ENCODE measurements at places on chromosomes 3 and 15.

DNA sequence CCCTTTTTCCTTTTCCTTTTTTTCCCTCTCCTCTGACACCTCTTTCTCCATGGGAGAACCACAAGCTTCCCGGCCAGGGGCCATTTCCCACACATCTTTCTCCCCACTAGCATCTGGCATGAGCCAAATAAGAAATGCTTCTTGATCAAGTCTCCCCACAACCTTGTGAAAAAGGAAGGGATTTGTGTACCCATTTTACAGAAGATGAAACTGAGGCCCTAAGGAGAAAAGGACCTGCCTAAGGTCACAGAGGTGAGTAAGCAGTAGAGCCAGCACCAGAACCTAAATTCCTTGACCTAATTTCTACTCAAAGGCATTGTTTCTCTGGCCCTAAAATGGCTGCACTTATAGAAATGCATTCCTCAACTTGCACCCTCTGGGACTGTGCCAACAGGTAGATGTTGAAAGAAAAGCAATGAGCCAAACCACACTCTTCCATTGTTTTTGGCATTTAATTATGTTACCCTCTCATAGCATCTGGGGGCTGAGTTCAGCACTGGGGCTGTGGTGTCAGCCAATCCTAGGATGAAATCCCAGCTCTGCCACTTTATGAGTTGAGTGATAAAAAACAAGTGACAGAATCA is 81.7 kb upstream of the TLE3 start:
- no peak for DNase-seq

DNA sequence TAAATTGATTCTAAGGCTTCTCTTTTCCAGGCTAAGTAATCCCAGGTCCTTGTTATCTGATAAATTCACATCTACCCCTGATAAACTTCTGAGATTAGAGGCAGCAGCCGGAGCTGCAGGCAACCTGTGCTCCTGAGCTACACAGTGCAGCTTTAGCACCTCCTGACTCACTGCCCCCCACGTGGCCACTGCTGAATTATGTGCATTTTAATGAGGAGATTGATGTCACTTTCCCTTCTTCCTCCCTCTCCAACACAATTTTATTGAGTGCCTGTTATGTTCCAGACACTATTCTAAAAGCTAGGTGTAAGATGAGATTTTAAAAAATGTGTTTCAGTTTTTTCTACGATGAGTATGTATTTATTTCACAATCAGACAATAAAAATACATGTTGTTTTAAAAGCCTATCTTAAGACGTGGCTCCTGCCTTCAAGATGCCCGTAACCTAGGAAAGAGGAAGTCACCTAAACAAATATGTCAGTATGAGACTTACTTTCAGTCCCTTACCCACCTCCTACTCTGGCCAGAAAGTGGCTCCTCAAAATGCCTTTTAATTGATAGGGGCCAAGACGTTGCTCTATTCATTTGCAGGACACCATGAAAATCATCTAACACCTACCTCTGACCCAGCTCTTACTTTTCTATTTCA is 161.5 kb upstream of the PFN2 start:
- DNase-seq = no peak

- no peak for DNase-seq
Observed at GRCh38 chr15:36370731-36371112, 208.7 kb upstream of the CDIN1 start.

- no peak for DNase-seq
Observed at GRCh38 chr3:149377408-149378364, at the start of gene TM4SF1. Gene TM4SF1, minus strand, starts transcription at chr3:149377649. Its CDS starts 102 bp downstream, at chr3:149377547.

DNA sequence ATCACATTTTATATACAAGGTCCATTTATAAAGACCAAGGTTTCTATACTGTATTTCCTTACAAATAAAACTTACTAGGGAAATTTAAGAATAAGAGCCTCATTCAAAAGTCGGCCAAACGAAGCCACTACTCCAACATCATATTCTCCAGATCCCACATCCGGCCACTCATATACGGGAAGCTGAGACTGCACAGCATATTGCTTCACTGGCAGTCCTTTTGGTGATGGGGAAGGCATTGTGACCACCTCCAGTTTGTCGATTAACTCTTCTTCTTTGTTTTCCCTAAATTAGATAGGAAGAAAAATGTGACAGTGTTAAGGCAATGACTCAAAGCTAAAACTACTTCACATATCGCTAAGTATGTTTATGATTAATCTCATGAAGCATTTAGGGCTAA is 2.7 kb downstream of the MTFMT start:
- no peak for DNase-seq

DNA sequence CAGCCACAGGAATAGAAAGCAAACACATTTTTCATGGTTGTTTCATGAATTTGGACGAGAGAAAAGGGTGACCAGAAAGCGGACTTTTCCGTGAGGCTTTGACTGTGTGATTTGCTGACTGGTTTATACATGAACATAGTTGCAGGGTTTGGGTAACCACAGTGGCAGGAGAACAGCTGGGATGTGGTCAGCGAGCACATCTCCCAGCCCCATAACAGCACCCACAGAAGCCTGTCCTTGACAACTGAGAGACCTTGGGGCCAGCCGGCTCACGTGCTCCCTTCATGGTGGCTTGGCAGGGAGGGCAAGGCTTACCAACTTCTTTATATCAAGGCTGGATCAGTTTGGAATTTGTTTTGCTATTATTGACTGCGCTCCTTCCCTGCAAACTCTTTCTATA is 13.2 kb upstream of the RGMA start:
- no peak for DNase-seq

DNA sequence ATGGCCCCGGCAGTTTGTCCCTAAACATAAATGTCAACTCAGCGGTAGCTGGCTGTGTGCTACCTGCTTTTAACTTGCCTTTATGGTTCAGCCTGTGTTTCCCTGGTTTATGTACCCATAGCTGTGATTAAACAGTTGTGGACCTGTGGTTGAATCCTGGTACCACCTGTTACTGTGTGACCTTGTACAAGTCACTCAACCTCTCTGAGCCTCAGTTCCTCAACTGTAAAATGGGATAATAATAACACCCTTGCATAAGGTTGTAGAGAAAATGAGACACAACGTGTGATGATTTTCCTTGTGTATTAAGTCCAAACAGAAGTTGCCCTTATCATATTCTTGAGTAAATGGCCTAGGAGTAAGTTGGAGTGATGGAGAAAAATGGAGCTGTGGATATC is 6.3 kb downstream of the GALNT15 start:
- DNase-seq = no peak

DNA sequence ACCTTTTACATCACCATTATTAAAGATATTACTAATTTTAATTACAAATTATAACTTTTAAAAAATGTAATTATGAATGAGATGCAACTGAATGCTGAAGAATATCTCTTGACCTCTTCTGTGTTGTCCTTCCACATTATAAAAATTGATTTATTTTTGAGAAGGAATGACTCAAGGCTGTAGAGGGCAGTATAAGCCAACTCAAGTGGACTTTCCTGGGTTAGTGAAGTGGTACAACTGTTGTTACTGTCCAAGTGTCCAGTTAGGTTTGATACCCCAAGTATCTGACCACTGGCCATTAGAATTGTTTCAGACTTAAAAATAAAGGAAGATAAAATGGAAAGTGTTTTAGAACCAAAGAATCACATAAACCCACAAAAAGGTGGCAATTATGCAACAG is 51.9 kb downstream of the BBX start:
- no peak for DNase-seq

DNA sequence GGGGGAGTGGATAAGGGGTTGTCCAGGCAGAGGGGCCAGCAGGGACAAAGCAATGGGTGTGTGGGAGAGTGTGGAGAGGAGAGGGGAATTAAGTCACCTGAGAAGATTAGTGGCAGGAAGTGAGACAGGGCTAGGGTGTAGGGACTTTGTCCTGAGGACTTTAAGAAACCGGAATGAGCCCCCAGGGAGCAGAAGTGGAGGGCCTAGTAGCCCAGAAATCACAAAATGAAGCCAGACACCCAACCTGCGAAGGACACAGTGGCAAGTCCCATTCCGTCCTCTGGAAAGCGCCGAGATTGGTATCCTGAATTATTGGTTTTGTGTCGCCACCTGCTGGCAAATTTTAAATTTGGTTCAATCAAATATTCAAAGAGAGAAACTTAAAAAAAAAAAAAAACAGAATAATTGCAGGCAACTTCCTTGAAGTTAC is 78.0 kb upstream of the SLC25A36 start:
- no peak for DNase-seq

DNA sequence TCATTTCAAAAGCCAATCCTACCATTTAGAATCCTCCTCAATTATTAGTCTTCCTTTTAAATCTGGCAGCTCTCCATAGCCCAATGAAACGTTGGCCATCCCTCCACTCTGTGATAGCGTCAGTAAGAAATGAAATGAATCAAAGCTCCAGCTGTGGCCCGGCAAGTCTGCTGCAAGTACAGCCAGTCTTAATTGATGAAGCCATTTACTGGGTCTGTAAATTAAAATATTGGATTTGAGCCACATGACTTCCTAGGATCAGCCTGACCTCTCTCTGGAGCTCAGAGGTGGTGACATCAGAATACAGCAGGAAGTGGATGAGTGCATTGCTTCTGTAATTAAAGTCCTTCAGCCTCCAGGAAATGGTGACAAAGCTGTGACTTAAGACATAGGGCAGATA is 347.0 kb upstream of the LMCD1 start:
- DNase-seq = no peak

GRCh38 chr3:126321490-126321889 is 35.7 kb downstream of the KLF15 start:
- DNase-seq = no peak

GRCh38 chr15:72141171-72142084 is 23.2 kb downstream of the SENP8 start:
- no peak for DNase-seq

- no peak for DNase-seq
Observed at GRCh38 chr3:65503776-65504175, 534.9 kb downstream of the MAGI1 start.

DNA sequence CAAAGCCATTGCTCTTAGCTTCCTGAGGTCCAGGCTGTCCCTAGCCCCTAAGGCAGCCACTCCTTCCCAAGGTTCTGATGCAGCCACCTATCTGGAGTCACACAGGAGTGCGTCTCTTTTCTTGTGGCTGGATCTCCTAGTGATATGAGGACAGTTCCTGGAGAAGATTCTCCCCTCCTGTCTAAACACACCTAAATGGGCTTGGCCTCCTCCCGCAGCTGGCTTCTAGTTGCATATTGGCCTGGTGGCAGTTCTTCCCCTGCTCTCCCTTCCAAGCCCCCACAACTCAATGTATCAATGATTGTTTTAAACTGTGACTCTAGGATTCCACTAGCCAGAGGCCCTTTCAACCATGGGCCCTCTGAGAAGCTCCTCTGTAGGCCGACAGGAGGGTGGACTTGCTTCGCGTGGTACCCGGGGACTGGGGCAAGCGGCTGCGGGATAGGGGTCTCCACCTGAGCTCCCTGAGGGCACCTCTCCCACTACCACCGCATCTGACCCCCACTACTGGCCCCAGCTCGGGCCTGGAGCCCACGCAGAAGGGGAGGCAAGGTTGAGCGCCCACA is 1.4 kb downstream of the ITGA11 start:
- no peak for DNase-seq

GRCh38 chr3:173977747-173978146 is 580.2 kb downstream of the NLGN1 start:
- DNase-seq = no peak

GRCh38 chr15:99970891-99971430 is 237.7 kb upstream of the LYSMD4 start:
- DNase-seq = no peak

GRCh38 chr3:35708394-35709271 is 69.3 kb downstream of the ARPP21 start:
- no peak for DNase-seq

- DNase-seq = no peak
Observed at GRCh38 chr15:96356494-96357455, 26.3 kb downstream of the NR2F2 start.

GRCh38 chr15:31607656-31608055 is 281.0 kb downstream of the KLF13 start:
- DNase-seq = no peak

DNA sequence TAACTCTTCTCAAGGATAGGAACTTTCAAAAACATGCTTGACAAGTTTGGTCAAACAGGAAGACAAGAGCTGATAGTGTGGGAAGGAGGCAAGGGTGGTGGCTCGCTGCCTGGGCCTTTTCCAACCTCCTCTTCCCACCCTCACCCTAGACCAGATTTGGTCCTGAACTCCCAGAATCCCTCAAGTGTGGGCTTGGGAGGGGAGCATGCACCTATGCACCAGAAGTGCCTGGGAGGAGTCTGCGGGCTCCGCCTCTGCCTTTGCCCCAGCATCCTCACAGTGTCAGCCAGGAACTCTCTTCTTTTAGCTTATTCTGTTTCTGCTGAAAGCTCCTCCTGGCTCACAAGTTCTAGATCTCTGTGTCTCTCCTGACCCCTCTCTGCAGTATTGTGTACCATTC is 126.2 kb upstream of the MRPS22 start:
- DNase-seq = no peak

DNA sequence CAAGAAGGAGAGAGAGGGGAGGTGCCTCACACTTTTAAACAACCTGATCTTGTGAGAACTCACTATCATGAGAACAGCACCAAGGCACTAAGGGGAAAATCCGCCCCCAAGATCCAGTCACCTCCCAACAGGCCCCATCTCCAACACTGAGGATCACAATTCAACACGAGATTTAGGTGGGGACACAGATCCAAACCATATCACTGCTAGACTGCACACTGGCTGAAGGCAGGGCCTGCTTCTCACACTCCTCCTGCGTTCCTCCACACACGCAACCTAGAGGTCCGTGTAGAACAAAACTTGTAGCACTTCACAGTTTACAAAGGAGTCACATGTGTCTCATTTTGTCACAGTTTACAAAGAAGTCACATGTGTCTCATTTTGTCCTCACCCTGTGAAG is 97.8 kb downstream of the DAPK2 start:
- DNase-seq = no peak

DNA sequence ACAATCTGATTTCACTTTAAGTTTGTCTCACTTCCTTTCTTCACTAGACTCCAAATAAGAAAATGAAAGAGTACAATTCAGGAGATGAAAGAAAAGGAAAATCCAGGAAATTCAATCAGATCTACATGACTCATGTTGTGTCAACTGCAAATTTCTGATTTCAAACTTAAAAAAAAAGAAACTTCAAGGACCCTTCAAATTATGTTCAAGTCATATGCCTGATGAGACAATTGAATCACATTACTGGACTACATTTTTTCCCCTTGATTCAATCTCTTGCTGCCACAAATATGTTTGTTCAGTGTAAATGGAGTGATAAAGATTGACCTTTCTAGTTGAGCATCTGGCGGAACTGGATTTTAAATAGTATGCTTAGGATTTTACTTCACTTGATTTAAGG is 37.4 kb downstream of the FRMD5 start:
- no peak for DNase-seq
